Activated CD4-positive, alpha-beta T cell treated with anti-CD3 and anti-CD28 coated beads, Interleukin-2, amount 50 U/mL, for 16 hours (primary cell): ENCODE measurements at places on chromosomes 12 and 14.

DNA sequence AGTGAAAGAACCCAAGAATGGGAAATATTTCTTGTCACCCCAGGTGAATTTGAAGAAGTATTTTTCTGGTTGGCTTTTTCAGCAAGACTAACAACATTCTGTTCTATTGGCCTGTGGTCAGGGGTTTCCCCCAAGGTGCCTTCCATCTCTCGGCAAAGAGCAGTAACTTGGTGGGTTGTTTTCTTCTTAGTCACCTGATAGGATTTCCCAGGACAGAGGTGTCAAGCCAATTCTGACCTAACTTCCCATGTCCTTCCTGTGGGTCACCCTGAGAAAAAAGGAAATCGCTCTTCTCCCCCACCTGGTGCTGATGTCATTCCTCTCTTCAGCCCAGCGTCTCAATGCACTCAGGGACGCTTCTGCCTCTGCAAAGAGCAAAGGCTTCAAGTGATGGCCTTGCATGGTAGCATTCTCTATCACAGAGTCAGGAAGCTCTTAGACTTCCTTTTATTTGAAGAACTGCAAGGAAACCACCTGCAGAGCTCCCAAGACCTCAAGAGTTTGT lies 16.1 kb upstream of the IFNG start:
- DNase-seq, result peak; percentile 93

GRCh38 chr12:52646613-52647012 lies 5.4 kb downstream of the KRT2 start:
- DNase-seq, result no peak

- DNase-seq, result no peak
Measured at GRCh38 chr14:85319998-85320630, 209.8 kb upstream of the FLRT2 start.

GRCh38 chr14:21043974-21044618 lies 1.9 kb downstream of the RNASE7 start:
- no peak for DNase-seq

- DNase-seq, result no peak
Measured at GRCh38 chr12:49955899-49956662, 5.5 kb downstream of the AQP2 start.

DNA sequence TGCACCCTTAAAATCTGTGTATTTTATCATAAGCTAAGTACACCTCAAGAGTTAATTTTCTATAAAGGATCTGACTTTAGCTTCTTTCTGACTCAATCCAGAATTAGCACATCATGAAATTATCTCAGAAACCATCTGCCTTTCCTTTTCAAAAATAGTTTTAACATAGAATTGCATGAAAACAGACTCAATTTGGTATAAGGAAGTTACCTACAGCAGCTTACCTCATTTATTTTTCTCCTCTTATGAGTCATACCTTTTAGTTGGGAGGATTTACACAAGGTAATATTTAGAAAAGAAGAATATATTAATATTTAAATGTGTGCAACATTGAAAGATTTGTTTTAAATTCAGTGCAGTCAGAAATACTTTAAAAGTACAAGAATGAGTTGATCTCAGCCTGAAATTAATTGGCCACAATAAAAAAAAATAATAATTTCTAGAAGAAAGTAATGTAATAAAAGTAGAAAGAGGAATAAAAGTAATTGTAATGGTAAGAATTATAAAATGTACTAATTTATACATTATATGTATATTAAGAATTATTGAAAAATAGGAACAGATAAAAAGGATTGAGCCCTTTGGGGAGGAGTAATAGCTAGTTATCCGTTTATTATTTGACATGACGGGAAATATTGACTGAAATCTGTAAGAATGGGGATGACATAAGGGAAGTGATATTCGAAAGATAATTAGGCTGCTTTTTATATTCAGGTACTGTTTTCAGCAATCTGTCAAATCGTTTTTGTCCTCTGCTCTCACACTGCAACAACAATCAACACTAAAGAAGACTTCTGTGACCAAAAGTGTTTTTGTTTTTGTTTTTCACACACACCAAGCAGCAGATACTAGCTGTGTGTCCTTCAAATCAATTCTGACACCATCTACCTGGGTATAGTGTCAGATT lies 20.5 kb downstream of the ADAM21 start:
- peak; percentile 49 for DNase-seq

- DNase-seq, result peak; percentile 83
Measured at GRCh38 chr12:4135919-4136605, 137.5 kb upstream of the CCND2 start.

GRCh38 chr12:3158851-3159465 lies 81.8 kb downstream of the TSPAN9 start:
- no peak for DNase-seq

DNA sequence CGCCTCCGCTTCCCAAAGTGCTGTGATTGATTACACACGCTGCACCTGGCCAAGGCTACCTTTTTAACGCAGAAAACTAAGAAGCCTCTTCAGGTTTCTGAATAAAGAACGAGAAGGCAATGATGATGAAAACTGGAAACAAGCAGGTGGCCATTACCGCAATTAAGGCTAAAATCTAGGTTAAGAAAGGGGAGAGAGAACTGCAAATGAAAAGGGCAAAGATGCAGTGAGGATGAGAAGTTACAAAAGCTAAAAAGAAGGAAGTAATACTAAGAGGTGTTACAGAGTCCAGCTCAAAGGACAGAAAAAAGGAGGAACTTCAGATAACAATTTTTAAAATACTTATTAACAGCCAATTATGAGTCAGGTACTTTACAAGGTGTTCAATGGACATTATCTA lies 79.7 kb downstream of the DUSP16 start:
- no peak for DNase-seq

DNA sequence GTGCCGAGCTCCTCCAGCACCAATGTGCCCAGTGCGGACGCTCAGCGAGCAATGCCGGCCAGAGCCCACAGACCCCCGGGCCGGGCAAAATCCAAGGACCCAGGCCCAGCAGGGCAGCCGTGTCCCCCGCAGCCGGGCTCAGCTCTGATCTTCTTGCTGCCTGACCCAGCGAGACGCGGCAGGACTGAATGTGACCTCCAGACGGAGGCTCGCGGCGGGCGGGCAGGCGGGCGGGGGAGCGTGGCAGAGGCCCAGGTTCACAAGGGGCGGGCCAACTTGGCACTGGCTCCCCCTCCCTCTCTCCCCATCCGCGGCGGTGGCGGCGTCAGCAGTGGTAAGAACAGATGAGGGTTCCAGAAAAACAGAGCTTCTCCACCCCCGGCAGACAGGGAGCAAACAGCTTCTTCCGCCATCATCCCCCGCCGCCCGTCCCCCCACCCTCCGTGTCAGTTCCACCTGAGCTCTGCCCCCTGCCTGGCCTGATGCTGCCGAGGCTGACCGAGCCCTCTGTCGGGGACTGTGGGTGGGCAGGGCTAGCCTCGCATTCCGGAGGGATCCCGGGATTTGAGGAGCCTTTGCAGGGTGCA lies 94.3 kb downstream of the RFLNA start:
- DNase-seq, result peak; percentile 47

DNA sequence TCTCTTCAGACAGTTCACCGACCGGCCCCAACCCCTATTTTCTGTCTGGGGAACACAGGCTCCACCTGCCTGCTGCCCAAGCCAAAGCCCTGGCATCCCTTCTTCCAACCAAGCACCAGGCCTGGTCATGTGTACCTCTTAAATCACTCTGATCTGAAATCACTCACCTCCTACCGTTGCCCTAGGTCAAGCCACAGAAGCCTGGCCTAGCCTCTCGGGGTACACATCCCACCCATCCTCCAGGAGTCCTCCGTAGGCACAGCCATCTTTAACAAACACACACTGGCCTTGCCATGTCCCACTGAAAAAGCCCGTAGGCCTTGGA lies 81.8 kb downstream of the IRF2BPL start:
- DNase-seq, result no peak

DNA sequence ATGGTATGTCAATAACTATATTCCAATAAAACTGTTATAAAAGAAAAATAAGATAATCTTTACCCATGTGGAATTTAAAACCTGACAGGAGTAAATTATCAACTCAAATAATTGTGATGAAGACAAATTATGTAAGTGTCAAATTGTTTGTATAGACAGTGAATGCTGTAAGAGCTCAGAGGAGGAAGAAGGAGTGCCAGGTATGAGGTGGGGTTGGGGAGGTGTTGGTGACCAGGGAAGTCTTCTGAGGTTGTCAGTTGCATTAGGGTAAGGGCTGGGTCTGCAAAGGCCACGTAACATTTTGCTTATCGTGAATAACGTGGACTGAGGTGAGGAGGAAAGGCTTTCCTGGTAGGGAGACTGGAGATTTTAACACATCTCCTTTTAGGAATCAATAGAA lies 2.5 kb upstream of the MAX start:
- no peak for DNase-seq

GRCh38 chr12:124509300-124509675 lies 58.1 kb downstream of the NCOR2 start:
- no peak for DNase-seq

DNA sequence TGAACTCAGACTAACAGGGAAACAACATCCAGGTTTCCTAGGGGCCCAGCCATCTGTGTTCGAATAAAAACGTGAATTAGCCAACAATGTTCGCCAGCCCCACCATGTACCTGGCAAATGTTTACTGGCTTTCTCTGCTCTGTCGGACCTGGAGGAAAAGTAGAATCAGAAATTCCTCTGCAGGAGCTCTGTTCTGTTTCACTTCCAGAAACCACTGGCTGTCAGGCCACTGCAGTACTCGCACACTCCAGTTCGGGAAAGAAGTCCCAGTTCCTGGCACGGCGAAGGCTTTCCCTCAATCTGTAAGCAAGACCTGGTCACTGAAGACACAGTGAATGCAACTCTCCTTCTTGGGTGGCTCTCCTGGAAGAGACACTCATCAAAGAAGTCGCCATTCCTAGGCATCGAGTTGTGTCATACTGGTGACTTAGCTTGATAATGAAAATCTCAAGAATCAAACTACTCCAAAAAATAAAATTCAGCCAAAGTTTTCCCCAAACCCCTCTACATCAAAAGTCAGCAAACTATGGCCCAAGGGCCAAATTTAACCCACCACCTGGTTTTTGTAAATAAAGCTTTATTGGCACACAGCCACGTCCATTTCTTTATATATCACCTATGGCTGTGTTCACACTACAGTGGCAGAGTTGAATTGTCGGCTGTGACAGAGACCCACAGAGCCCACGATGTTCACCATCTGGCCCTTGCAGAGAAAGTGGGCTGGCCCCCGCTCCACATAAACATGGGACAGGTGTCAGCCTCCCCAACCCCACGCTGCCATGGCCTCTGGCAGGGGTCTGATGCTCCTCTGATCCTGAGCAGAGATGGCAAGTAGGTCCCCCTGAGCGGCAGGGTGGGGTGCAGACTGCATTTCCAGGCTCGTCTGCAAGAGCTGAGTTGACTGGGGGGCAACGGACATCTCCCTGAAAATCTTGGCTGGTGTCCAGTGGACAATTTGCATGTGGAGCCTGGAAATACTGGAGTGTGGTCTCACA lies 189.2 kb upstream of the DIO3 start:
- no peak for DNase-seq

GRCh38 chr14:60618241-60618640 lies 31.0 kb downstream of the SIX1 start:
- DNase-seq, result no peak

DNA sequence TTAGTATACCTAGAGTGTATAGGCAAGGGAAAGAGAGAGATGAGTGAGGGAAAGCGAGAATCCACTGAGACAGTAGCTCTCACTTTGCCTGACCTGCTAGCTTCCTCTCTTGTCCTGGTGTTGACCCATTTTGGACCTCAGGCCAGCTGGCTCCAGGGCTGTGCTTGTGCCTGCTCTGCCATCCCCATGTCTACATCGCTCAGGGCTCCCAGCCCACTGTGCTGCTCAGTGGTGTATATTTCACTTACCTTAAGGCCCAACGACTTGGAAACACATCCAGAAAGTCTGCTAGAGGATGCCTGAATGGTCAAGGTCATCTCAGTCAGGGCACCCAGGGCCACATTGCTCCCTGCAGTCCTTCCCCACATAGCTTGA lies 964 bp upstream of the SERPINA4 start:
- DNase-seq, result no peak

DNA sequence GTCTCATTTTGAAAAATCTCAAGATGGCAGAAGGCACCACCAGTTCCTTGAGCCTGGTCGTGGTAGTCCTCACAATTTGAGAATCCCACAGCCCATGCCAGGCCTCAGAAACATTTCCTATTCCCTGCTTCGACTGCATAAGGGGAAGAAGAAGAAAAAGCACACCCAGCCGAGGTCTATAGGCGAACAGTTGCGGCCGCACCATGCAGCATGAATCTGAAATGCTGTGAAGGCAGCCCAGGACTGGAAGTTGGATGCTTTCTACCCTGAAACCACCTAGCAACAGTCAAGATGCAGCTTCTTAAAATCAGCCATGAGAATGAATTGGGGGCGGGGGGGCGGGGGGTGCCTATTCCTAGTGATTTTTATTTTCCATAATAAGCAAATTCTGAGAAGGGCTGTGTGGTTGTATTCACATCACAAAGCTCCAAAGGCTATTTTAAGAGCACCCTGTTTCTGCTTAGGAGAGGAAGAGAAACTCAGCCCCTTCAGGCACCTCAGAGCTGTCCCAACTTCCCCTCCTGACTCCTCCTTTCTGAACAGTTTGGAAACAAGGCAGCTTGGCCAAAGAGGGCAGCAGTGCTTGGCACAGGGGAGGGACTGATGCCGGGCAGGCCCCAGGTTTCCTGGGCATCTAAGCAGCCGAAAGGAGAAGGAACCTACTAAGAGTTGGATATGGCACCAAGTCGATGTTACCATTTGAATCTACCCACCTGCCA lies 172.5 kb upstream of the FOXN3 start:
- no peak for DNase-seq

- DNase-seq, result no peak
Measured at GRCh38 chr14:95305145-95305544, 14.6 kb downstream of the CLMN start.

DNA sequence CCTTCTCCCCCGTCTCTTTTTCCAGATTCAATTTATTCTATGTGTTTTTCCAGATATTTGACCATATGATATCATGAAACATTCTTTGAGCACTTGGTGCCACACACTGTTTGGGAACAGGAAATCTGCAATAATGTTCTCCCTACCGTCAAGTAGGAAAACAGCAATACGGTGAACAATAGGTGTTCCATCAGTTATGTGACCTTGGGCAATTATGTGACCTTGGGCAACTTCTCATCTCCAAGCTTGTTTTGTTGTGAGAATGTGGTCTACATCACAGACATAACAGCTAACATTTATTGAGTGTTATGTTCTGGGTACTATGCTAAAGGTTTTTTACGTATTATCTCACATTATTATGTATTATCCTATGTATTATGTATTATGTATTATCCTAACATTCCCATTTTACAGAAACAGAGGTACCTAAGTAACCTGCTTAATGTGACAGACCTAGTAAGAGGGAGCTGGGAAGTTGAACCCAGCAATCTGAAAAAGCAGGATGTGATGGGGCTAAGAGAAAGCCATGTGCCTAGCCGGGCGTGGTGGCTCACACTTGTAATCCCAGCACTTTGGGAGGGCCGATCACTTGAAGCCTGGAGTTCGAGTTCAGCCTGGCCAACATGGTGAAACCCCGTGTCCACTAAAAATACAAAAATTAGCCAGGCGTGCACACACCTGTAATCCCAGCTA lies 1.2 kb upstream of the NEK9 start:
- DNase-seq, result no peak

DNA sequence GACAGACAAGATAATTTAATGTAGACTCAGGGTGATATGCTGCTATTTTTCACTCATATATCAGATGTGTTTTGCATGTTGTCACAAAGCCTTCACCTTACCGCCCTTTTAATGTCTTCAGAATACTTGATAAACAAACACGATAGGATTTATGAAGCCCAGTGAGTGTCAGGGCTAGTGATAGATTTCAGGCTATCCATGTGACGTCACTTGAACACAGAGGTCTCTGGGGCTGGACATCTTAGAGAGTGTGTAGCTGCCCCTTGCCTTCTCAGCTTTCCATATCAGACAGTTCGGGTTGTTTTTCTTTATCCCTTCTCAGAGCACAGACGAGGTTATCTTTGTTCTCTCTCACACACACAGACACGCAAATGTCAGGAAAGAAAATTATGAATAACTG lies 105.3 kb upstream of the GSC start:
- DNase-seq, result no peak
